Glutamatergic neuron (in vitro differentiated cells): ENCODE measurements at places on chromosomes 7 and 10. TPM values are rescaled to one million over a fixed set of nuclear protein-coding genes. Genes with fewer than 3 reads are reported as not detected.

DNA sequence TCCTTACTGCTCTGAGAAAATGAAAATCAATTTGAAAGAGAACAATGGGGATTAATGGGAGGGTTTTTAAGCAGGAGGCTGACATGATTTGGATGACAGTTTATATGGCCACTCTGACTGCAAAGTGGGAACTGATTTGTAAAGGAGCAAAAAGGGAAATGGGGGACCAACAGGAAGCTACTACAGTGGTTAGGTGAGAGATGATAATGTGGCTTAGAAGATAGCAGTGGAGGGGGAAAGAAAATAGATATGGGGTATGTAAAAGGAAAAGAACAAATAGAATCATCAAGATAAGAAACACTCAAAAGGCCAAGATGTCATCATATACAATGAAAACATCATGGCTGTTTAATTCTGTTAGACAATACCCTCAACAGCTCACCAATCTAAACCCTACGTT lies 177.5 kb downstream of the ANK3 start:
- no peak for DNase-seq

DNA sequence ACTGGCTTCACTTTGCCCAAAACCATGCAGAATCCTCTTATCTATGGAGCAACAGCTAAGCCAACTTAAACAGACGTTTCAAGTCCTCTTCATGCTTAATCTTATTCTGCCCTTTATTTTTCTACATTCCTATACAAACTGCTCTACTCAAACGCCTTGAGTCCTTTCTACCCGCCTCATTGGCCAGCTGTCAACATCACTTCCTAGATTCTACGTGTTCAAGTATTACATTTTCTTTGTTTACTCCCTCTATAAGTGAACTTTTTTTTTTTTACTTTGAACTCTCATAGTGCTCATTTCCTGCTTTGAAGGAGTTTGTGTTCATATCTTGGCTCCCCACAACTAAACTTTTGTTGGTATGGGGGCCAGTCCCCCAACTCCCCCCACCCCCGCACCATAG lies 28.9 kb upstream of the SLC26A5 start:
- no peak for DNase-seq

GRCh38 chr7:111229916-111230315 lies 139.0 kb downstream of the LRRN3 start:
- DNase-seq, result no peak

DNA sequence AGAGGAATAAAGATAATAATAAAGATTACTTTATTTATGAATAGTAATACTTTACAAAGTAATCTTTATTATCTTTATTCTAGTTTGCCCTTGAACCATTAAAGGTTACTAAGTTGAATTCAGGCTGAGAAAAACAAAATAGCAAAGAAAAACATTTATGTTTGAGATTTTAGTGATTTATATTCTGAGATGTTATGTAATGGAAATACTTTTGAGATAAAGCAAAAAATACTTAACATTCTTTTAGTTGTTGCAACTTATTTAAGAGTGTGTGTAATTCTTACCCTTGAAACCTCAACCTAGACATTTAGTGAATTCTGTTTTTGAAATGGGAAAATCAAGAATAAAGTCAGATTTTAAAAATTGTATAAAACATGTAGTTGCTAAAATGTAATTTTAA lies 40.0 kb downstream of the MINPP1 start:
- DNase-seq, result no peak

- DNase-seq, result no peak
These were observed 5.8 kb upstream of the CYP2C18 start for GRCh38 chr10:94677691-94678090.

- DNase-seq, result peak; percentile 79
These were observed 45.3 kb upstream of the EN2 start for GRCh38 chr7:155412416-155413253.

- no peak for DNase-seq
These were observed 35.2 kb downstream of the CCAR1 start for GRCh38 chr10:68756246-68756645.

DNA sequence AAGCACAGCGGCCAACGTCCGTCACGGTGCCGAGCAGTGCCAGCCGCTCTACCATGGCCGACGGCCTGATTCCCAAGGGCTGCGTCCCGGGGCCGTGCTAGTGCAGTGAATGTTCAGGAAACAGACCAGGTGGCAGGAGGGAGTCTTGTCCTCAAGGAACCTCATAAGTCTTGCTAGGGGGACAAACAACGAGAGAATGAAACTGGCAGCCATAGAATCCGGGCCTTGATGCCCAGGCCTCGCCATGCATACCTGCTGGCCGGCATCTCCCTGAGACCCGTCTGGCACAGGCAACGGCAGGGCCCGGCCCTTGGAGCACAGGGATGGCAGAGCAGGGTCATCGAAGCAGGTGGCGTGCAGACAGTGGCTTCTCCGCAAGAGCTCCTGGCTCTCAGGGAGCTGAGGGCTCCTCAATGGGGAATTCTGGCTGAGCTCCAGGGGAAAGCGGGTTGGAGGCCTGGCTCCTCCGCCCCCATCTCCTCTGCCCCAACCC lies 58.8 kb downstream of the DIP2C start:
- DNase-seq, result no peak

DNA sequence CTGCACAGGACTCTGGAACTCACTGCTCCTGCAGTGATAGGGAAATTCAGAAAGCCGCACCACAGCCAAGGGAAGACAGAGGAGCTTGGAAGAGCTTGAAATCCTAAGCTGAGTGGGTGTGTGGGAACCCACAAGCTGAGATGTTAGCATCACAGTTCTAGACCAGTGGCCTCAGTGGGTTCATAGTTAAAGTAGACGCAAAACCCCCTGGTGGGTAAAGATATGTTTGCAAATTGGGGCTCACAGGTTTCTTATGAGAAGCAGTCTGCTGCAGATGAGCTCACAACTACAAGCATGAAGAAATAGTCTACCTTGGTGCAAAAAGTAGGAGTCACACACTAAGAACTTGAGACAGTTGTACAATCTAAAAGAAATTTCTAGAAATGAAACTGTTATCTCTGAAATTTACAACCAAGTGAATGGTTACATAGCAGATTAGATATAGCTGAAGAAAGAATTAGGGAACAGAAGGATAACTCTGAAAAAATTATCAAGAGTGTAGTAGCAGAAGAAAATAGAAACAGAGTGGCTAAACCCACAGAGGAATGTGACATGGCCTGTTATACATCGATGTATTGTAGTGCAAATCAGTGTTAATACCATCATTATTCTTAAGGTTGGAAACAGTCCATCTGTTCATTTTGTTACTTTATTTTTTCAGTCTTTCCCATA lies 77.2 kb downstream of the DYNC2I1 start:
- DNase-seq, result no peak

DNA sequence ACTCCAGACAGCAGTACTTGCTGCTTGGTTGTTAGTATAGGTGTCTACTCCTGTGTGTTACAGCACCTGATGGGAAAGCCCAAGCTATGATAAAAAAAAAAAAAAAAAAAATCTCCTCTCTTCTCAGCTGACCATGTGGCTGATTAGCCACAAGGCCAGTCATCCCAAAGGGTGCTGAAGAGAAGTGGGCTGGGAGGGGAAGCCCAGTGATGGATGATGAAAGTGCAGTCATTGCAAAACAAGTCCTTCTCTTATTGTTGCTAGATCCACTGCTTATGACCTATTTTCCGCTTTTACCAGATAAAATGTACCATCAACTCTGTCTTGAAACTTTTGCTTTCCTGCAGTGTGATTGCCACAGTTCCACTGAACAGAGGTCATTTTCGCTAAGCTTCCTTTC lies 1092.5 kb upstream of the C7orf33 start:
- no peak for DNase-seq

The ITIH5 gene
- 0.29 TPM for total RNA-seq

The CALCR gene
- total RNA-seq, result not detected

The HOXA6 gene
- total RNA-seq, result not detected

The CHAT gene
- 15.4 TPM for total RNA-seq

The ECHDC3 gene
- total RNA-seq, result 11.8 TPM

The CCDC3 gene
- total RNA-seq, result 13.8 TPM

The AEBP1 gene
- 35.4 TPM for total RNA-seq

The MSS51 gene
- total RNA-seq, result 3.5 TPM

The PVRIG gene
- total RNA-seq, result not detected

The PILRB gene
- total RNA-seq, result 62.6 TPM
